ENCODE measurements at places on chromosomes 7 and 10.

DNA sequence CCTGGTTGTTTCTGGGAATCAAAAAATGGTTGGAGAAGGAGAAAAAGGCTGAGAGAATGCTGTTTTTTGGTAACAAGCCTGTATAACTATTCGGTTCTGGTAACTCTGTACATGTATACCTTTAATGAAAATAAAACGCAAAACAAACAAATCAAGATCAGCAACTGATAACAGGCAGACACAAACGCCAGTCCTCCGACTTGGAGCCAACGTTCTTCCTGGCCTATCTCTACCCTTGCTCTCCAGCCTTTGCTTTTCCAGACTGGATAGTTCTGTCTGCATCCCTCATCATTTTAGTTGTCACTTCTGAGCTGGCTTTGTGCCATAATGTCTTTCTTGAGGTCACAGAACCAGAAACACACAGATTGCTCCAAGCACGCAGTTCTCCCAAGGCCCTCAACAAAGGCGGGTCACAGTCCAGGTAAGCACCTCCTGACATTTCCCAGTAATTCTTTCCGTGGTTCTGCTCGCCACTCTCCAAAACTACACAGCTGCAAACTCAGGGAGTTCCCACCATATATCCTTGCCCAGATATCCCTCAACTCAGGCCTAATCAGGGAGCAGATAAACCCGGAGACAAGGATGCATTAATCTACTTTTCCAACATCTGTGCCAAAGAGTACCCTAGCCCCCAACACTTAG lies 20.2 kb downstream of the HIP1 start:
- DNase-seq = no peak

GRCh38 chr7:8154272-8154671 lies 107.7 kb downstream of the ICA1 start:
- no peak for DNase-seq

DNA sequence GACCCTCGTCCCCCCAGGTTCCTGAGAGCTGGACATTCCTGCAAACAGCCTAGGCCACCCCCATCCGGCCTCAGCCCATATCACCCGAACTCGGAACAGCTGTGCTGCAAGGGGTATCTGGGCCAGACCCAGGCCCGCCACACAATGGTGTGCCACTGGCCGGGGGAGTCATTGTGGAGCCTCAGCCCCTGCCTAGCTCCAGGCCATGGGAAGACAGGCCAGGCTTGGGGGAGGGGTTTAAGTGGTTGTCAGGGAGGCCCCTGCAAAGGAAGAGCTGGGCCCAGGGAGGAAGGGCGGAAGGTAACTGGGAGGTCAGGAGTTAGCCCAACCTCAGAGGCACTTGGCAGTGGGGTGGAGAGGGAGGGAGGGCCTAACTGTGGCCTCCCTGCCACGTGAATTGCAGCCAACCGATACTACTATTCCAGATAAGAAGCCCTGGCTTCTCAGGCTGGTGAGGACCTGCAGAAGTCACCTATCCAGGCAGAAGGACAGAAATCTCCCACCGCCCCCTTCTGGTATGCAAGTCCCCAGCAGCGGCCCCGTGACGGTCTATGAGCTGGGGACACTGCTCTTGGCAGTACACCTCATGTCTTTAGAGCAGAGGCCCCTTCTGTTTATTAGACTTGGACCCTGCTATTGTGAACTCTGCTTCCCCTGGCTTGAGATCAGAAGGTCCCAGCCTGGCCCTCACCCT lies 26.8 kb downstream of the VSIR start:
- DNase-seq = no peak

DNA sequence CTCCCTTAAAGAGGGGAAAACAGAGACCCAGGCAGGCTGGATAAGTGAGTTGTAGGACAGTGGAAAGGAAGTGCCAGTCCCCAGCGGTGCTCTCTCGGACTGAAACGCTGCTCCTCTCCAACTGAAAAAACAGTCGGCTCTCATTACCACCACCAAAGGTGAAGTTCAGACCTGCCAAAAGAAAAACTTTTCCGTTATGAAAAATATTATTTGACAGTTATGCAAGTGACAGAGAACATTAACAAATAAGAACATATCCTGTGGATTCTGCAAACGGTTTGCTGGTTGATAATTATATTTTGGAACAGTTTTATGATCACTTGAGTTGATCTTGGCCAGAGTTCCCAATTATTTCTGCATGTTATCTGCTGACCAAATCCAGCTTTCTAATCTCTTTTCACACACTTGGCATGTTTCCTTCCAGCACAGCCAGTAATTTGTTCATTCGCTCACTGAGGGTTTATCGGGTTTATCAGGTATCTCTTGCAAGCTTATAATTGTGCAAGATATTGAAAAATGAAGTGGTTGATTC lies 82.6 kb downstream of the PTPRE start:
- DNase-seq = no peak

DNA sequence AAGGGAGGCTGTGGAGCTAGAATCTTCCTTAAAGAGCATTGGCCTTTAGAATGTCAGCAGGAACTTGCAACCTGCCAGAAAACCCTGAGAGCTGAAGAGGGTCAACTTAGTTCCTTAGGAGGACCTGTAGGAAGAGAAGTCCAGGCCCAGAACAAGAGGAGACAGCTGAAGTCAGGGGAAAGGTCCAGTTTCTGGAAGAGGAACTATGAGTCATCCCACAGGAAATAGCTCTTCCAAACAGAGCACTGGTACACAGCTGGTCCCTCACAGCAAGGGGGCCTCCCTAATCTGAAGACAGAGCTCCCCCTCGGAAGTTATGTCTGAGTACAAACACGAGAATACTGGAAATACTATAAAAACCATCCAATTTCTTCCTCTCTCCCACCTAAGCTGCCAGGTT lies 98.9 kb downstream of the HERPUD2 start:
- no peak for DNase-seq

- DNase-seq = no peak
Observed at GRCh38 chr7:25389489-25390106, 161.3 kb upstream of the NPVF start.
